ENCODE measurements at places on chromosomes 4 and X.
A peak's percentile ranks its signal among the peaks of the same experiment; 100 is the strongest.

DNA sequence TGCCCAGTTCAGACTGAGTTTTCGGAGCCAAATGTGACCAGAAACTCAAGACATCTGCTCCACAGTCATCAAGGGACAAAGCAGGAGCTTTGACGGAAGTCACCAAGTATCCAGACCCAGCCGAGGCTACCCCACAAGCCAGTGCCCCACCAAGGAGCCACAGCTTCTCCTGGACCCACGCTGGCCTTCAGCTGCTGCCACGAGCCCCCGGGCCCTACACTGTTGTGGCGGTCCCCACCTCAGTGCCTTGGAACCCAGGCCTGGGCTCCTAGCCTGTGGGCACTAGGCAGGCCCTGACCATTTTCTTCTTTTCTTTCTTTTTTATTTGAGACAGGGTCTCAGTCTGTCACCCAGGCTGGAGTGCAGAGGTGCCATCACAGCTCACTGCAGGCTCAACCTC lies 82.1 kb upstream of the NKX1-1 start:
- DNase-seq, result no peak

- DNase-seq, result no peak
Measured at GRCh38 chr4:7244331-7244665, 52.0 kb downstream of the SORCS2 start.

- DNase-seq, result no peak
Measured at GRCh38 chr4:21819086-21819485, 129.5 kb downstream of the KCNIP4 start.

GRCh38 chrX:41561045-41561444 lies 113.9 kb downstream of the NYX start:
- DNase-seq, result peak; percentile 20

DNA sequence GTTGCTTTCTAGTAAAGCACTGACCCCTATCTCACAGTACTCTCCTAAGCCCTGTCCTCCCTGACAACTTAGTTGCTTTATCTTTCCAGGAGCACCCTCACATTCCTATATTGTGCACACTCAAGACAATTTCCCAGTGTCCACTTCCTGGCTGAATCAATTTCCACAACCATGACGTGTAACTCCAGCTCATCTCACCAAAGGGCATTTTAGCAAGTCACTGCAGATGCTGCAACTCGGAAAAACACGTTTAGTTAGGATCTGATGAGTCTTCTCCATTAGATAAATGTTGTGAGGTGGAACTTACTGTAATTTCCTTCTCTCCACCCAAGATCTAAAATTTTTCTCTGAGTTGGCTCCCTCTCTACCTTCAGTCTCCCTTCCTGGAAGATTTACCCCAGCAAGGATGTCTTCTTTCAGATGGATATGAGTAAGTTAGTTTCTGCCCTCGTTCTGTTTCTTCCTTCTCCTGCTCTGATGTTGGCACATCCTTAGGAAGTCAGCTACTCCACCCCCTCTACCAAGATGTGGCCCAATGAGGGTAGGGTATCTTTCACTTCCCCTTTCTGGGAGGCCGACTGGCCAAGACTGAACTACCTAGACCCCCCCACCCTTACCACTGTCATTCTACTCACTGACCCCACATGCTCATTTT lies 28.8 kb upstream of the IL13RA1 start:
- no peak for DNase-seq

DNA sequence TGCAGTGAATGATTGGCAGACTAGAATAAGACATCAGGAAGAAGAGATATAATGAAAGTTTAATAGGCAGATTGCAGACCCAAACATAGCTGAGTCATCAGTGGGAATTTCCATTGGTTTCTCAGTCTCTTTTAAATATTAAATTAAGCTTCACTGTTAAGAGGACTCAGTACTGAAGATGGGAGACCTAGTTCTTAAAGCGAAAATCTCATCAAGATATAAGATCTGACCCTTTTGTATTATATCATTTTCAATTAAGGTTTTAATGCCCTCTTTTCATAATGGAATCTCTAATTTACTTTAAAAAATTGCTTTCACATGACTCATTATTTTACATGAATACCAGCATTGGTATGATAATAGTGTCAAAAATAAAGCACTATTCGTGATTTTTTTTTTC lies 168.9 kb upstream of the ATOH1 start:
- DNase-seq, result no peak

- no peak for DNase-seq
Measured at GRCh38 chrX:68112321-68112720, 321.0 kb downstream of the OPHN1 start.

GRCh38 chr4:113449410-113449974 lies 312.0 kb downstream of the CAMK2D start:
- no peak for DNase-seq

GRCh38 chr4:37415845-37416369 lies 171.4 kb downstream of the NWD2 start:
- no peak for DNase-seq

DNA sequence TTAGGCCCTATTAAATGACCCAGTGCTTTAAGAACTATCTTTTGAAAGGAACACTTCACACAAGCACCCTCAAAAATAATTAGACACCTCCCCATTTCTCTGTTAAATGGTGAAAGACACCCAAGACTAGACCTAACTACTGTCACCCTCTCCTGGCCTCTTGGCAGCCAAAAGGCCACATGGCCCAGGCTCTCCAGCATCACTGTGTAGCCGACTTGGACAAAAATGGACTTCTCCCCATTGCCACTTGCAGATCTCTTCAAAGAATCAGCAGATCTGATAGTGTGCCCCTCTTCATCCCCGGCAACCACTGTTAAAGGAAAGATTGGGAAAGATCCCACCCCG lies 2.0 kb downstream of the MID1IP1 start:
- peak; percentile 17 for DNase-seq

- peak; percentile 81 for DNase-seq
Measured at GRCh38 chr4:138680989-138681604, 334.5 kb upstream of the NOCT start.

- DNase-seq, result no peak
Measured at GRCh38 chr4:169723207-169723965, 34.4 kb downstream of the HPF1 start.

- DNase-seq, result no peak
Measured at GRCh38 chr4:175369087-175369486, 443.0 kb downstream of the GPM6A start.

DNA sequence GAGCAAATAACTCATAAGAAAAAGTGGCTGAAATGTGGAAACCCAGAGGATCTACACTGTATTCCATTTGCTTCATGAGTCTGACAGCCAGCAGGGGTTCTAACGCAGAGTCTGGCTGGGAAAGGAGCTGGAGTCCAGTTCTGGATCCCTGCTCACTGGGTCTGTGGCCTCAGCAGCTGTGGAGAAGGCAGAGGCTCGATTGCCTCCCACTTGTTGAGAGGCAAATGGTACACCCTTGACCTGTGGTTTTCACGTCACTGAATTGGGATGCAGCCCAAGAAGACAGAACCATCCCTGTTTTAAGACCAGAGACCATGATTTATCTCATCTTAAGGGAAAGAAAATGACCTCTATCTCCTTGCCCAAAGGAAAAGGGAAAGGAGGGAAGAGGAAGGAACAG lies 147.0 kb upstream of the NOCT start:
- no peak for DNase-seq

- no peak for DNase-seq
Measured at GRCh38 chr4:5554376-5554775, 154.0 kb downstream of the EVC2 start.

GRCh38 chr4:183563874-183564273 lies 59.0 kb downstream of the ING2 start:
- DNase-seq, result no peak

DNA sequence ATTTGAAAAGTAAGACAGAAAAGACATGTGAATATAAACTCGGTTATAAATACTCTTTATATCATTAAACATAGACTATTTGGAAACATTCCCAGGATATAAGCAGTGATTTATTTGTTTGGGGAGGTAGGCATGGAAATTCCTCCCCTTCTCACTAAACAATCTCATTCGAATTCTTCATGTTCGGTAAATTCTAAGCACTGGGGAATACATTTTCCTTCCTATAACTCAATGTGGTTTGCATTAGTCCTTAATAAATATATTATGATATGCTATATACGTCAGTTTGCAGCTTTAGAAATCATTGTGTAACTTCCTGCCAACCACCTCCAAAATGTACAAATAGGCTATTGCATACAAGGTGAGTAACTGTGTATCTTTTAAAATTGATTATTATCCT lies 99.6 kb downstream of the UGT8 start:
- no peak for DNase-seq

- no peak for DNase-seq
Measured at GRCh38 chrX:39167791-39168190, 366.5 kb downstream of the MID1IP1 start.

- no peak for DNase-seq
Measured at GRCh38 chr4:16155528-16156169, 70.6 kb downstream of the TAPT1 start.

DNA sequence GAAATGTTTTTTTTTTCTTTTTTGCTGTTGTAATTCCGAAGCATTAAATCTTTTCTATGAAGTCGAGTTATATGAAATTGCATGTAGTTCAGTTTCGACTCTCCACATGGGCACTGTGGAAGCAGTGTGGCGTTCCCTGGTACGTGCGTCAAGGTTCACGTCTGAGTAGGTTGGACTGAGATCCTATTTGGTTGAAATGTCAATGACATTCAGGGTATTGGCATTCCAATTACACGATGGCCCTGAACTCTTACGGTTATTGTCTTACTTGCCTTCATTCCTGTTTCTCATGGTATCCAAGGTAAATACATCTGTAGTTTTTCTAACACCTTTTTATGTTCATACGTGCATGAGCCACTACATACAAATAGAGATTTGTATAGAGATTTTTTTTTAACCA lies 128.8 kb downstream of the SORBS2 start:
- no peak for DNase-seq

- no peak for DNase-seq
Measured at GRCh38 chr4:83207497-83208101, 77.0 kb downstream of the COQ2 start.

- DNase-seq, result no peak
Measured at GRCh38 chr4:76023389-76023788, at the start of gene CXCL10. Gene CXCL10, minus strand, starts transcription at chr4:76023497. Its CDS starts 66 bp downstream, at chr4:76023431.

GRCh38 chr4:1305781-1306455 lies 16.2 kb downstream of the MAEA start:
- peak; percentile 44 for DNase-seq

DNA sequence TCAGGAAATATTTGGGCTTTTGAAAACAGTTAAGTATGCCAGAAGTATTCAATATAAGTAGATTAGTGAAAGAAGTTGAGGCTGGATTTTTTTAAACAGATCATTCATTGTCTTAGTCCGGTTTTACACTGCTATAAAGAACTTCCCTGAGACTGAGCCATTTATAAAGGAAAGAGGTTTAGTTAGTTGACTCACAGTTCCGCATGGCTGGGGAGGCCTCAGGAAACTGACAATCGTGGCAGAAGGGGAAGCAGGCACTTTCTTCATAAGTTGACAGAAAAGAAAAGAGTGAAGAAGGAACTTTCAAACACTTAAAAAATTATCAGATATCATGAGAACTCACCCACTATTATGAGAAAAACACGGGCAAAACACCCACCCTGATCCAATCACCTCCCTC lies 31.1 kb upstream of the CYLC1 start:
- no peak for DNase-seq

DNA sequence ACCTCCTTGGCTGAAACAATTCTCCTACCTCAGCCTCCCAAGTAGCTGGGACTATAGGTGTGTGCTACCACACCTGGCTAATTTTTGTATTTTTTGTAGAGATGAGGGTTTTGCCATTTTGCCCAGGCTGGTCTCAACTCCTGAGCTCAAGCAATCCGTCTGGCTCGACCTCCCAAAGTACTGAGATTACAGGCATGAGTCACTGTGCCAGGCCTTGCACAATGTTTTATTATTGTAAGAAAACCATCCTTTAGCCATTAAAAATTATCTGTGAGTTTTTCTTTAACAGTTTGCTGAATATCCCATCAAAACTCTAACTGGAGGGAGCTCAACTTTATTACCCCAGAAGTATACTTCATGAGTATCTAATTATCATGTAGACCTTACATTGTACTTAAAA lies 900.3 kb downstream of the PCDH7 start:
- DNase-seq, result no peak

- DNase-seq, result no peak
Measured at GRCh38 chrX:123121241-123121640, 62.8 kb upstream of the GRIA3 start.

DNA sequence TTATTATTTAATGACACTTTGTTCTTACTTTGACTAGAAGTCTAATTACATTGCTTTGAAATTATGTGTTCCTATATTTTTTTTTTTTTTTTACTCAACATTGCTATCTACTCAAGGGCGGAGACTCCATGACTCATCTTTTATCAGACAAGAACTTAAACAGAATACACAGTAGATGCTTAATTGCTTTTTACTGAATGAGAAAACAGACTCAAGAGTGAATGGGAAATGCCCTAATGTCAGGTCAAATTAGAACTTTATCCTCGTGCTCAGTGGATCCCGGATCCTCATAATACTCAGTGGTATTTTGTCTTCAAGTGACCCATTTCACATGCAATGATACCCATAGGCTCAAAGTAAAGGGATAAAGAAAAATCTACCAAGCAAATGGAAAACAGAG lies 954.5 kb upstream of the IGFBP7 start:
- DNase-seq, result no peak

DNA sequence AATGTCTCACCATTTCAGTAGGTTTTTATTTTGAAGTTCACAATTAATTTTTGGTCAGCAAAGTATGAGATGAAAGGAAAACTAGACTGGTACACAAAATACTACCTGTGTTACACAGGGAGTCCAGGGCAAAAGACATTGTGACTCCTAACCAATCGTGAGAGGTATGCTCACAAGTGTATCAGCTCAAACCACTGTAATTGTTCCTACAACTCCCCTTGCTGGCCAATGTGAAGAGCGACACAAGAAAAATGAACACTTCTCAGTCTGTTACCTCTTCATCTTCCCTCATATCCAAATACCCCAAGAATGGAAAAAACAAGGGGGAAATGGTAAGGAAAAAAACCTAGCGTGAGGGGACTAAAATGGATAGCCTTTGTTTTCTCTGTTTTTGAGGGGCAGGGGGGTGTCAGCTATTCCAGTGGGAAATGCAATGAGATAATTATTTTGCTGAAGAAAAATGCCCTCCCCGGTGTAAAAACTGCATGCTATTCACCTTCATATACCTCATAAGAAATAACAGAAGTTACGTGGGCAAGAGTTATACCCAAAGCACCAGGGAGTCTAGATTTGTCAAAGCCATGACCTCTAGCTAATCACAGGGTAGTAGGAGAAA lies 30.6 kb upstream of the NSUN7 start:
- no peak for DNase-seq

DNA sequence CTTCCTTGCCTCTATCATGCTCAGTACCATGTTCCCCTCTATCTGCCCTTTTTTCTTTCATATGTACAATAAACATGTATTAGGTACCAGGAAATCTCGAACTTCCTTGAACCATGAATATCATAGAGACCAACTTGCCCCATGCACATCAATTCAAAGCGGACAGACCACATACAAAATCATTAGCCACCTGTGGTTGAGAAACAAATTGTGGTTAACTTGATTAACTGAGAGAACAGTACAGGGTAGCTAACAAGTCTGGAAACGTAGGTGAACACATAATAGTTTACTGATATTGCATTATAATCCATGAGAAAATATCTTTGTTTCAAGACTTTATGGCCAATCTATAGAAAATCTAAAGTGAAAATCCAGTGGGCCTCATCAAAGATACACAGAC lies 8.2 kb downstream of the CASP3 start:
- DNase-seq, result no peak
